ENCODE measurements at places on chromosomes 11 and 22.

DNA sequence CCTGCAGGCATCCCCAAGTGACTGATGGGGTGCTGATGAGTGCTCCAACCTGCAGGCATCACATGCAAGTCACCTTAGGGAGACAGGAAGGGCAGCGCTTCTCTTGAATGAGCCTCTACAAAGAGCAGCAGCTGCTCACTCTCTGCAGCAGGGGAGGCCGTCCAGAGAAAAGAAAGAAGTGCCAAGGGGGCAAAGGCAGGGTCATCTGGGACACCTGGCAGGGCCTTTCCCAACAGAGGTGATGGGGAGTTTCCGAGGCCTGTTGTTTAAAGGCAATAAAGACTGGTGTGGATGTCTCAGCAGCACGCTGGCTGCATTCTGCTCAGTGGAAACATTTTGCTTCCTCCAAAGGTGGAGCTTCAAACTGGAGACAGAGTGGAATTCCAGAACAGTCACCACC, 113.7 kb downstream of the ETS1 start:
- no peak for DNase-seq

GRCh38 chr22:22040908-22041307, 58.3 kb upstream of the TOP3B start:
- no peak for DNase-seq

DNA sequence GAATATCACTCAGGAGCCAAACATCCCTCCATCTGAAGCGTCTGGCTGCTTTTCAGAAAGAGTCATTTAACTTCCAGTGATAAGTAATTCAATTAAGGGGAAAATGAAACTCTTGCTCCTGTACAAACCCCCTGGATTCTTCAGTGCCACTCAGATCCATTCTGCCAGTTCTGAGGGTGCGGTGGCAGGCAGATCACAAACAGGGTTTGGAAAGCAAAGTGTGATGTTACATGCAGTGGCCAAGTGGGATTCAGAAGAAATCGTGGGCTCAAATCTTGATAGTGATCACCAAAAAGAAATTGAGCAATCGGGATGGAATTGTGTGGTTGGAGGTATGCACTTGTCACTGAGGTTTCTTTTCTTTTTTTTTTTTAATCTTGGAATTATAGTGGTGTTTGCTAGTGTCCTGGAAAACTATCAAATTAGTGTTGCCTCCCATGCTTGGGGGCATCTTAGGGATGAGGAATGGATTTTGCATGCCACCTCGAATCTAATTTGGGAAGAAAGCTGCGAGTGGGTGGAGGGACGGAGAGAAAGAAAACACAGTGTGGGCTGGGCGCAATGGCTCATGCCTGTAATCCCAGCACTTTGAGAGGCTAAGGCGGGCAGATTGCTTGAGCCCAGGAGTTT, 22.5 kb upstream of the RTL6 start:
- no peak for DNase-seq

GRCh38 chr11:1842149-1843097, 3.6 kb downstream of the TNNI2 start:
- DNase-seq: no peak

- DNase-seq: no peak
Observed at GRCh38 chr11:34748036-34748435, 127.1 kb downstream of the EHF start.

DNA sequence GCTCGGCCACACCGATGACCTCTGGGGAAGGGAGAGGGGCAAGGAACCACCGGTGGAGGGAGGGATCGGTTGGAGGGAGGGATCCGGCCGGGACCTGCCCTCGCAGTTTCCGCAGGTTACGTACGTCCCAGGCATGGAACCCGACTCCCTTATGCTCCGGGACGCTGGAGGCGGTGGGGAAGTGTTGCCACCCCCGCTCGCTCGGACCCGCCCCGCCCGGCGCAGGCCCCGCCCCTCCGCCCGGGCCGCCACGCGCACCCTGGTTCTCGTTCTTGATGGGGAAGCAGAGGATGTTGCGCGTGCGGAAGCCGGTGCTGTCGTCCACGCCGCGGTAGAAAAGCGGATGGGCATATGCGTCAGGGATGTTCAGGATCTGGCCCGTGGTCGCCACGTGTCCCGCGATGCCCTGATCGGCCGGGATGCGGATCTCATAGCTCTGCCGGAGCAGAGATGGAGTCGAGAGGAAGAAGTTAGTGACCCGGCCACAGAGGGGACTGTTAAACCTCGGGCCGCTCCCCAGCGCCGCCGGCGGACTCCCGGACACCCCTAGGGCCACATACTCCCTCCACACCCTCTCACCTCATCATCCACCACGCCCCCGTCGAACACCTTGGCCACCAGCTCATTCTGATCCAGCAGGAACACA, 89.8 kb downstream of the PDE2A start:
- no peak for DNase-seq

GRCh38 chr22:22159384-22159783, 85.2 kb upstream of the VPREB1 start:
- no peak for DNase-seq

GRCh38 chr22:23243006-23243573, 62.8 kb downstream of the BCR start:
- DNase-seq: no peak

GRCh38 chr11:66325263-66325671, 8.4 kb upstream of the CD248 start:
- no peak for DNase-seq

DNA sequence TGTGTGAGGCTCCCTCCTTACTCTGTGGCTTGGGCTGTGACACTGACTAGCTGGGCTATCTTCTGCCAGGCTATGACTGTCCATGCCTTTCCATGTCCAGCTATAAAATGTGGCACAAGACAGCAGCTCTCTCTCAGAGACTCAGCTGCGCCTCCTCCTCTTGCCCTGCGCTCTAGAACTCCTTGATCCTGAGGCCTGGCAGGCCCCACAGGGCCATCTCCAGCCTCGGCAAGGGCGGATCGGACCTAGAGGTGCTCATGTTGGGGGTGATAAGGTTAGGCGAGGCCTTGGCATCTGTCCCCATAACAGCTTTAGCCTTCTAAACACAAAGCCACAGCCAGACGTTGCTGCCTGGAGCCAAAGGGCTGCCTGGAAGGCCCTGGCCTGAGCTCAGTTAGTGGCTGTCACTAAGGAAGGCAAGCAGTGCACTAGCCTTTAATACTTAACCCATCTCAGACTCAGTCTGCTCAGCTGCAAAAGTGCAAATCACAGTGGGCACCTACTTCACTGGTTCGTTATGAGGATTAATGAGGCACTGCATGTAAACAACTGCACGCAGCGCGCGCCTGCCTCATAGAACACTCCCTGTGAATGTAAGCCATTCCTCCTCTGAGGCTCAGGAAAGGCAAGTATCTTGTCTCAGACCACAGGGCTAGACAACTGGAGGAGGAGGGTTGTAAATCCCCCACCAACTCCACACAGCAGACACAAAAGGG, 1.2 kb downstream of the GUCD1 start:
- DNase-seq: no peak

DNA sequence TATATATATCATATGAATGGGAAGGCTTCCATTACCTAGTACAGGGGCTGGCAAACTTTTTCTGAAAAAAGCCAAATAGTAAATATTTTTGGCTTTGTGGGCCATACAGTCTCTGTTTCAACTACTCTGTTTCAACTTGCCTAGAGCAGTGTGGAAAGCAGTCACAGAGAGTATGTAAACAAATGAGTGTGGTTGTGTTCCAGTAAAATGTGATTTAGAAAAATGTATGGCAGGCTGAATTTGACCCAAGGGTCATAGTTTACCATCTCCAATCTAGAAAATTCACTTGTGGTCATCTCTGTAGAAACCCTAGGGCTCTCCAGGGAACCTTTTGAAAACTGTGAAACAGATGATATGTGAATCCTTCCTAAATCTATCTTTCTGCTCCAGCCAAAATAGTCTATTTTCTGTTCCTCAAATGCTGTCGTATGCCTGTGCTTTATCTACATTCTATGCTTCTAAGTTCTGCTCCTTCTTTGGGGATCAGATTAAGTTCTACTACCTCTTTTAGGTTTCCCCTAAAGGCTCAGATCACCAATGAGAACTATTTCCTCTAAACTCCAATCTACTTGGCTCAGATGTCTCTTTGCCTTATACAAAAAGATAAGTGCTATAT, 356.2 kb downstream of the METTL15 start:
- no peak for DNase-seq

GRCh38 chr11:112292785-112293407, 32.2 kb upstream of the PLET1 start:
- DNase-seq: no peak

DNA sequence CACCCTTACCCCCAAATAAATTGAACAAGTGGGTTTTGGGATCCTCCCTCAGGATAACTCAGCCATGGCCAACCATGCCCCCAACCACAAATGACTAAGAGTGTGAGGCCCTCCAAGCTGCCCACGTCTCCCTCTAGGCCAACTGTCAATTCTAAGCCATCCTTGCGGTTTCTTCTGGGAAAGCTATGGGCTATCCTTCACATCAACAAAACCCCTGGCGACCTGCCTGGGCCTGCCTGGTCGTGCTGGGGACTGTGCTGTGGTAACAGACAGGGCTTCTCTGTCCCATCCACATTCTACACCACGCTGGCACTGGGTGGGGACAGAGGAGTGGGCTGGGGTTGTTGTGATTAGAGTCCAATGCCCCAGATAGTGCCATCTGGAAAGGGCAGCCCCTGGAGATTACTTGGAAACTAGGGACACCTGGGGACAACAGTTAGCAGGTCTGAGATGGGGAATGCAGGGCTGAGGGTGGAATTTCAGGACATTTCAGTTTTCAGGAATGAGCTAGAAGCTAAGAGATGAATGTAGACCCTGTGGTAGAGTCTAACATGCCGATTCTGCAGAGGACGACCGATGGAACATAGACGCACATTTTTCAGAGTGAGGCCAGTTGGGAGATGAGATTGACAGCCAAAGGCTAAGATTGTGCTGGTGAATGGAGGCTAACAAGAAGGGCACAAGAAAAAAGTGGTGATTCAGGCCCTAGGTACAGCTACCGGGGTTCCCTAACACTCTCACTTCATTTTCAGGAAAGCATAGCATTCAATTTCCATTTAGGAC, 131.9 kb downstream of the RASSF10 start:
- DNase-seq: peak; percentile 85

GRCh38 chr22:45444168-45444567, 30.7 kb downstream of the RIBC2 start:
- DNase-seq: no peak

GRCh38 chr22:29937940-29938693, 55.1 kb downstream of the MTMR3 start:
- no peak for DNase-seq

DNA sequence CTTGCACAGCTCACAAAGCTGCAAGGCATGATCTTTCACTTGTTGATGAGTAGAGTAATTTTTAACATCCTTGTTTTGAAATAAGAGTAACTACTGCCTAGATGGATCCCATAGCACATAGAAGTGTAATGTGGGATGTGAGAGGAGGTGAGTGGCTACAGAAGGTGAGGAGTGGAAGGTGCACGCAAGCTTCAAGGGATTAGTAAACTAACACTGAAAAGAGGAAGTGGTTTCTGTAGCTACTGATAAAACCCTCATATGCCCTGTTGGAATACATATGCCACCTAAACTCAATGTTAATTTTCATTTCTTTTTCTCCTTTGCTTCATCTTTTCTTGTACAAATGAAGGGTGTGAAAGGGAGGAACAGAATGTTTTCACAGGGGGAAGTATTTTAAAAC, 22.0 kb upstream of the CTSC start:
- DNase-seq: no peak

- peak; percentile 32 for DNase-seq
Observed at GRCh38 chr11:102685754-102686153, 19.8 kb downstream of the MMP27 start.

DNA sequence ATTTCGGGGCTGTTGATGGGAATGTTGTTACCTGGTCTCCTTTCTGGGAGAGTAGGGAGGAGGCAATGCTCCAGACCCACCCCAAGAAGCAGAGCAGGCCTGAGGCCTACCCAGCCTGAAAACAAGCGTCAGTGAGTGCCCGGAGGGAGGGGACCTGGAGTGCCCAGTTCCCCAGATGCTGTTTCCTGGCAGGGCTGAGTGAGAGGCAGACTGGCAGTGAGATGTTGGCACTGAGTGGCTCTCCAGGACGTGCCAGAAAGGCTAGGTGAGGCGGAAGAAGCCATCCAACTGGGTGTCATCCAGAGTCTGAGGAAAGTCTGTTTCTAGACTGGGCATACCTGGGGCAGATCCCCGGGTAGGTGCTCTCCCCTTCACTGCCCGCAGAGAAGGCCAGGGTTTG, 1.3 kb downstream of the POU2F3 start:
- no peak for DNase-seq

DNA sequence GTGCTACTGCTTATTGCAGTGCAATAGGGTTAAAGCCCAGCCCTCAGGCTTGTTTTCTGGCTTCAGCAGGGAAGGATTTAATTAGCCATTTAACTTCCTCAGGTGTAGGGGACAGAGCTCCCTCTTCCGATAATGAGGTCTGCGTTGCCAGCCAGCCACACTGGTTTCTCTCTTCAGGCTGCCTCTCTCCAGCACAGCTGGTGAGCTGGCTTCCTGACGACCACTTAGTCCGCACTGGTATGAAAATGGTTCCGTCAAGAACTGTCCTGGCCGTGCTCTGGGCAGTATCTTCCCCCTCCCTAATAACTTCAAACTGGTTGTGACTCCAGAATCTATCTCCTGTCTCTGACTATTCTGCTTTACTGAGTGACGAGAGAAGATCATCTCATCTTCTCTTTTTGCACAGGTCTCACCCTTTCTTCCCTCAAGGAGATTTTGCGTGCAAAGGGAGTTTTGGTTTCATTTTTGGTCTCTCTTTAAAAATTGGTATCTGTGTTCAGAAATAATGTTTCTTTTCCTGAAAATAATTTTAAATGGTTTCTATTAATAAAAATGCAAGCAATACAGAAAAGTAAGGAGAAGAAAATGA, 49.2 kb downstream of the CNTN5 start:
- no peak for DNase-seq

- DNase-seq: no peak
Observed at GRCh38 chr22:30940685-30941362, 27.8 kb downstream of the MORC2 start.

DNA sequence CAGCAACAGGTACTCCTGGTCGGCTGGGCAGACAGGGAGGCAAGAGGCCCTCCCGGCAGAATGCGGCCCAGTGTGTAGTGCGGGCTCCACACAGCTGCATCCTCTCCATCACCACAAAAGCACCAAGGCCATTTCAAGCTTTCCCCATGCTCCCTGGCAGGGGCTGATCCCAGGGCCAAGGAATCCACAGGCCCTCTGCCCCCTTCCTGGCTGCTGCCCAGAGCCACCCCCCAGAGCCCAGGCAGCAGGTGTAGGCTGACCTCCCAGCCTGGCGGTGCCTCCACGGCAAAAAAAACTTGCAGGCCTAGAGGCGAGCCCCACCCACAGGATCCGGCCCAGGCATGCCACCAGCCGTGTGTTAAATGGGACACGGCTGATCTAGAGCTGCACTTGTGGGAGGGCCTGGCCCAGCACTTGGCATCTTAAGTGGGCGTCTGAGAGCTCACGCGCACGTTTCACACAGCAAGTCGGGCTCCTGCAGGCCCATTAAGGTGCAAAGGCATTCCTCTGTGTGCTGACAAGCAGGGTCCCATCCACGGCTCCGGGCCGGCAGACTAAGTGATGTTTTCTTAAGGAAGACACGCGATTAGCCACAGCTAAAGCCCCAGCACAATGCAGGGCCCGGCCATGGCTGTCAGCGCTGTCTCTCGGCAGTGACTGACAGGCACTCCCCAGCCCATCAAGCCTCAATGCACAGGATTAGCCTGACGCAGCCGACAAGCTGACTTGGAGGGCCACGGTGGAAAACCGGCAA, 19.8 kb upstream of the GNB1L start:
- peak; percentile 86 for DNase-seq

Measured in SJCRH30 (cell line).